Stimulated activated CD4-positive, alpha-beta T cell treated with anti-CD3 and anti-CD28 coated beads, Interleukin-4, amount 100 ng/mL, for 4 hours (primary cell): ENCODE measurements at places on chromosomes 6 and 20.
A peak's percentile ranks its signal among the peaks of the same experiment; 100 is the strongest.

DNA sequence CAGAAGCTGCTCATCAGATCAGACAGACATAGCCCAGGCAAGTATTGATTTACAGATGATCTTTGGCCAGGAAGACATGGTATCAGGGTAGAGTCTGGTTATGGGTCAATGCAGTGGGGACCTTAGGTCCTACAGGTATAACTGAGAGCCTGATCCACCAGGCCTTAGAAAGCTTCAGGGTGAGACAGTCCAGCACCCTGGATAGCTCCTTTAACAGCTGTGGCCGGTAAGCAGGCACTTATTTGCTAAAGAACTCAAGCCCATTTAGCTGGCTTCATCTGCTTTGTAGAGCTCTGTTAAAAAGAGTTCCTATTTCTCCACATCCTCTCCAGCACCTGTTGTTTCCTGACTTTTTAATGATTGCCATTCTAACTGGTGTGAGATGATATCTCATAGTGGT is 39.6 kb downstream of the ESR1 start:
- no peak for DNase-seq

- DNase-seq: no peak
Measured at GRCh38 chr6:136510782-136511181, 39.4 kb downstream of the MAP7 start.

DNA sequence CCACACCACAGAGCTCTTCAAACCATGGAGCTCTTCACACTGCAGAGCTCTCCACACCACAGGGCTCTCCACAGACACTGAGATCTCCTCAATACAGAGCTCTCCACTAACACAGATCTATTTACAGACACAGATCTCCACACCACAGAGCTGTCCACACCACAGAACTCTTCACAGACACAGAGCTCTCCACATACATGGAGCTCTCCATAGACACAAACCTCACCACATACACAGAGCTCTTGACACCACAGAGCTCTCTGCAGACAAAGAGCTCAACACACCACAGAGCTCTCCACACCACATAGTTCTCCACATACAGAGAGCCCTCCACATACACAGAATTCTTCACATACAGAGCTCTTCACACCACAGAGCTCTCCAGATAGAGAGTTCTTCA is 53.0 kb downstream of the ERMARD start:
- no peak for DNase-seq

GRCh38 chr6:162612613-162613012 is 115.0 kb downstream of the PRKN start:
- no peak for DNase-seq

DNA sequence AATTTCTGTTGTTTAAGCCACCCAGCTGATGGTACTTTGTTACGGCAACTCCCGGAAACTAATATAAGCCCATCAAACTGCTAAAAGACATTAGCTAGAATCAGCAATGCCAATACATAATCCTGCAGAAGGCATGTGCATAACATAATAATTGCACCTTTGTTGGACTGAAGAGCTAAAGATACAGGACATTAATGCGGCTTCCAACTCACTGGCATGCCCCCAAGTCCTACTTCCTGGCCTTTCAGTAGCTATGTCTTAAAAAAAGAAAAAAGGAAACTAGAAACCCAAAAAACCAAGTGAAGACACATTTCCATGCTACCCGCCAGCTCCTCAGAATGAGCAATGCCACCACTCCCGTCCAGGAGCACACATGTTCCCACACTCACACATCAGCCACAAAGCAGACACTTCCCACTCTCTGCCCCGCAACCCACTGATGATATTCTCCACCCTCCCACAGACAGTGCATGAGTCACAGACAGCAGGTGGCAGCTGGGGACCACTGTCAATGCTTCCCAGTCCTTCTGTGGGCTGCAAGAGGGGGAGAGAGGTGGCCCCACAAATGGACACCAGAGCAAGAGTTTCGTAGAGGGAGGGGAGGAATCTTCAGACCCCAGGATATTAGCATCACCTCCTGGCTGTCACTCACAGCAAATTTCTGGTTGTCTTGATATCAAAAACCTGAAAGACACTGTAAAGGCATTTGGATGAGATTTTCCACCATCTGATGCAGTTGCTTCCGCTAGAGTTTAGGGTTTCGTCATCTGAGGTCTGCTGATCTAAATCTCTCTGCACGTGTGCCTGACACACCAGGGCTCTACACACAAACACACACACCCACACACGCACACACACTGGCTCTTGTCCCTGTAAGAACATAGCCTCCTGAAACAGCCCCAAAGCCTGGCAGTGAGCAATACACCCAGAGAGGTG is 32.8 kb downstream of the GFOD1 start:
- peak; percentile 65 for DNase-seq

GRCh38 chr6:53752856-53753255 is 41.9 kb upstream of the LRRC1 start:
- DNase-seq: no peak

DNA sequence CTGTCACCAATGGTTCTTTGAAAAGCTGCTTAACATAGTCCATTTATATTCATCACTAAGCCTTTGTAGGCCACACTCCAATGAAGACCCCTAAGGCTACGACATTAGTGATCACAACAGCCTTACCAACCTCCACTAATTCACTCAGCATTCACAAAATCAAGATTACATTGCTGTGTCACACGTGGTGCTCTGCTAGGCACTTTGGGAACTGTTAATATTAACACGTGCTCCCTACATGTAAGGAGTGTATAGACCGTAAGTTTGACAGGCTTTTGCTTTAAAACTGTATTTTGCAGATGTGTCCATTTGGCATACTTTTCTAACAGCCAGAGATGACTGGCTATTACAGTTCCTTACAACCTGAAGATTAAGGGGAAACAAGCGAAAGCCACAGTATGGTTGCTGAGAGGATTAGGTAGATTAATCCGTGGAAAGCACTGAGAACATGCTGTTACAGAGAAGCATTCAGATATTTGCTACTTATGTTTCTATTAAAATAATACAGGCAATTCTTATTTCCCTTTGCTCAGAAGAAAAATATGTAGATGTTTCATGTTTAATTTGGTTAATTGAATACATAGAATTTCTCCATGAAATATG is 69.7 kb downstream of the SAMD3 start:
- DNase-seq: no peak

GRCh38 chr20:14445310-14445709 is 107.9 kb upstream of the FLRT3 start:
- no peak for DNase-seq

GRCh38 chr6:130518588-130518987 is 152.8 kb downstream of the TMEM200A start:
- DNase-seq: no peak

DNA sequence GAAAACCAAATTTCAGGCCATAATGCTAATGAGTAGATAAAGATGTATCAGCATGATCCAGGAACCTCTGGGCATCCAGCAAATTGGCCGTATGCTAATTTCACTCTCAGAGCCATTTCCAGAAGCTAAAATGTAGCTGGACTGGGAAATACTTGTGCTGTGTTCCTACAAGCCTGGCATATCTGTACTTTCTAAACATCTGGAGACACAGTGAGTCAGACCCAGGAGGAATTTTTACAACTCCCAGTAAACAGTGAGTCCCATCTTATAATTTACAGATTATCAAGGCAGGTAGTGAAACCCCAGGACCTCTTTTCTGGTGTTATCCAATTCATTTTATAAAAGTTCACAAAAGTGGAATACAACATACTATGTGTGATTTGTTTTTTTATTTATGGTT is 683.0 kb upstream of the ADGRB3 start:
- no peak for DNase-seq

DNA sequence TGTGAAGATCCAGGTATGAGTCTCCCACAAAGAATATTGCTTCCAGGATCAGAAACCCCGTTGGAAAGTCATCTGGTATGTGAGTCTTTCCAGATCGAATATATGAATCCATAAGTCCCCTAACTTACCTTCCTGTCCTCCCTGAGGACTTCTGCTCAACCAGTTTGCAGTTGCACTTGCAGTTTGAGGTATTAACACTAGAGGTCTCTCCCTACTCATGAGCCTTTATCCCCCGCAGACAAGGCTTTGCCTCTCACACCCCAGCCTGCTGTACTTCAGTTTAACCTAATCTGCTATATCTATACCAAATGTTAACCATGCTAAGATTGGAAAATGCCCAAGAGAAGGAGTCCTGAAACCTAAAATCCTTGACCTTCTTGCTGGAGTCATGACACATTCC is 135.3 kb upstream of the DEFB112 start:
- no peak for DNase-seq

- DNase-seq: no peak
Measured at GRCh38 chr6:162825597-162825996, 97.8 kb downstream of the PACRG start.

GRCh38 chr20:51129147-51129776 is 106.4 kb upstream of the KCNG1 start:
- no peak for DNase-seq

- DNase-seq: no peak
Measured at GRCh38 chr20:46559685-46560440, 9.4 kb upstream of the OCSTAMP start.

DNA sequence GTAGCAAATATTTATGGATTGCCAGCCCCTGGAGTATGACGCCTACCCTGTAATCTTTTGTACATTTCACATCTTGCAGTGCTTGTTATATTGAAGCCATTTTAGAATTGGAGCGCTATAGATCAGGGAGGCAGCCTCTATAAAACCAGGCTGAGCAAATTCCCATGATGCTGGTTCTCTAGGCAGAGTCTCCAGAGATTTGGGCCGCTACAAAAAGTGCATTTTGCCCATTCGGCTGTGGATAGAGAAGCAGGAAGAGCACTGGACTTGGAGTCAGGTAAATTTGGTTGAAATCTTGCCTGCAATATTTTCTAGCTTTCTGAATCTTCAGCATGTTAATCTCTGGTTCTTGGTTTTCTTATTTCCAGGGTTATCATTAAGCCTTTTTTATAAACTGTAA is 2.0 kb downstream of the YWHAB start:
- DNase-seq: no peak

GRCh38 chr20:63635431-63636141 is 8.7 kb upstream of the GMEB2 start:
- peak; percentile 76 for DNase-seq

DNA sequence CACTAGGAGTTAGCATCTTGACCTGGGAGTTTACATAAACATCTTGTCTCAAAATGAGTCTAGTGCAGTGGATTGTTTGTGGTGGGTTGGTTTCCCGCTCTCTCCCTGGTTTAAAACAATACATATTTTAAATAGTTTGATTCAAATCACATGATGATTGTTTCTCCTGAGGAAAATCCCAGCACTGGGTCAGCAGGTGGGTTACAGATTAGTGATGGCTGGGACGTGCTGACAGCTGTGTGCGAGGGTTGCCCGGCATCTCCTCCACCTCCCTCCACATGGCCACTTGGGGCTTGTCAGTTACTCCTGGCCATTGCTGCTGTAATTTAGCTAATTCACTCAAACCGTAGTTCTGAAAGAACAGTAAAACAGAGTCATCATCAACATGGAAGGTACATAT is 306.4 kb upstream of the CITED2 start:
- DNase-seq: no peak

DNA sequence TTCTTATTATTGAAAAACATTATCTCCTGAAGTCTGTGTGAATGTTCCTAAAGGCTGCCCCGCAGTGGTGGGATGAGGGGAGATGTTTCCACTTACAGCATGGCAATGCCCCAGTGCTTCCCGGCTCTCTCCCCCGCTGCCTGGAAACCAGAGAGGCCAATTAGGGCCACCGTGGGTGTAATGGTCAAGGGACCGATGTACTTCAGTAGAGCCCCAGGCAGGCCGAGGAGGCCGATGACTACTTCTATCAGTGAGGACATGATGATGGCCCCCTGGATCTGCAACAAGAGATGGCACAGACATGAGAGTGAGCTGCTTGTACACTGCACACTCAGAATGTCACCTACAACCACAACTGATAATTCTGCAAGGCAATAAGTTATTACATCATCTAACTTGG is 117.8 kb downstream of the SLC23A2 start:
- DNase-seq: no peak

DNA sequence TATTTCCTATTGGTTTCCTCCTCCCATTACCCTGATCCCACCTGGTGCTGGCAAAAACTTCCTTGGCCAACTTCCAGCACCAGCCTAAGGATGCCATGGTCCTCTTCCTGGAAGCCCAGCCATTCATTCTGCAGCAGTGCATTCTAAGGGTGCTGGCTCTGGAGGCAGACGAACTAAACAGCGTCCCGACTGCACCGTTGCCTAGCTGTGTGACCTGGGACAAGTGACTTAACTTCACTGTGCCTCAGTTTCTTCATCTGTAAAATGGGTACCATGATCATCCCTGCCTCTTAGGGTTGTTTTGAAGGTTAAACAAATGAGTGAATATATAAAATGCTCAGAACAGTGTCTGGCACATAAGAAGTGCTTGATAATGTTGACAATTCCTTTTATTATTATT is 120.9 kb upstream of the ZNF217 start:
- DNase-seq: no peak

- no peak for DNase-seq
Measured at GRCh38 chr20:61253640-61254511, 1.8 kb downstream of the CDH4 start.

- DNase-seq: no peak
Measured at GRCh38 chr6:90645634-90646033, 58.8 kb upstream of the MAP3K7 start.

GRCh38 chr6:89449193-89449592 is 16.2 kb downstream of the ANKRD6 start:
- DNase-seq: no peak

DNA sequence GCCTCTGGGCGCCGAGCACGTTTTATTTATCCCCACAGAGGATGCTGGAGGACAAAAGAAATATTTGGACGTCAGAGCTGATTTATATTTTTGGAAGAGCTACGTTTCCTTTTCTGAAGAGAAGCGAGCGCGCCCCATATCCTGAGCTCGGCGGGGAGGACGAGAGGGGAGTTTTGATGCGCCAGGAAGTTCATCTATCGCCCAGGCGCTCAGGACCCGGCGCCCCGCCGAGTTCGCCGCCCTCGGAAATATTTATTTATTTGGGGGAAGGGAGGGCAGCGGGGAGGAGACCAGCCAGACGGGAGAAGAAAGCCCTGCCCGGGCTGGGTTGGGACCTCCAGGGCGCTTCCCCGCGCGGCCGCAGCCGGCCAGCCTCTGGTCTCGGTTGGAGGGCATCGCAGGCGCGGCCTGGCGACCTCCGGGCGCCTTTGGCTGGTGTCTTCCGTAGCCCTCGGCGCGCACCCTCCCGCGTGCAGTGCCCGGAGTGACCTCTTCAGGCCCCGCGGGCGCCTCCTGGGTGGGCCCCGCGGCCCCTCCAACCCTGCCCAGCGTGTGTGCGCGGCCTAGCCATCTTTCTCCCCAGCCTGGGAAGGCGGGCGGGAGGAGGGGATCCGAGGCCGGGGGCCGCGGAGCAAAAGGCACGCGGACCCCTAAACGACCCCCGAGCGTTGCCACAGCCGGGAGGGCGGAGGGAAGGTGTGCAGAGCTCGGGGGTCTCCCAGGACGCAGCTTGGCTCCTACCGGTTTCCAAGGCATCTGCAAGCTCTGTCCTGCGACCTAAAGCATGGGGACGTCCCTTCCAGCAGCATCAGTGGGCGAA is 5.4 kb upstream of the FOXF2 start:
- no peak for DNase-seq

DNA sequence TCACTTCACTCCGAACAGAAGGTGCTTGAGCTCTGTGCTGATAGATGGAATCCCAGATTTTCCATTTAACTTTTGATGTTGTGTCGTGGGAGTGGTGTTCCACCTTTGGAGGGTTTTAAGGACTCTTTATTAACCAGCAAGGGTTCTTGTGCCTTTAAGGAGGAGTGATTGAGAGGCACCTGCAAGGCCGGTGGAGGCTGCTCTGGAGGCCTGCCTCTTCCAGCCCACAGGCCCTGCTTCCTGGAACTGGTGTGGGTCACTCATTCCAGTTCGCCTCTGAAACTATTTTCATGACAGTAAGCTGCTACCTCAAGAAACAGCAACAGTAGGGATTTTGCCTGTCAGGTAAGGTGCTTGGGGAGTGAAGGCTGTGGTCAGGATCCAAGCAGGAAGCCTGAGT is 58.8 kb upstream of the APCDD1L start:
- DNase-seq: no peak
